Naive thymus-derived CD4-positive, alpha-beta T cell (primary cell): ENCODE measurements at places on chromosomes 3 and 15. TPM values are rescaled to one million over a fixed set of nuclear protein-coding genes. Genes with fewer than 3 reads are reported as not detected.

The ARNT2 gene
- not detected in 2 replicates for total RNA-seq

The NRG4 gene
- total RNA-seq = not detected in 2 replicates

The SLC15A2 gene
- total RNA-seq = 1.6 TPM

The FOXL2 gene
- total RNA-seq = not detected

The RTP1 gene
- total RNA-seq = not detected

The SNTN gene
- not detected for total RNA-seq
